HT1080 (cell line): ENCODE measurements at places on chromosomes 2 and 18.
A peak's percentile ranks its signal among the peaks of the same experiment; 100 is the strongest.

DNA sequence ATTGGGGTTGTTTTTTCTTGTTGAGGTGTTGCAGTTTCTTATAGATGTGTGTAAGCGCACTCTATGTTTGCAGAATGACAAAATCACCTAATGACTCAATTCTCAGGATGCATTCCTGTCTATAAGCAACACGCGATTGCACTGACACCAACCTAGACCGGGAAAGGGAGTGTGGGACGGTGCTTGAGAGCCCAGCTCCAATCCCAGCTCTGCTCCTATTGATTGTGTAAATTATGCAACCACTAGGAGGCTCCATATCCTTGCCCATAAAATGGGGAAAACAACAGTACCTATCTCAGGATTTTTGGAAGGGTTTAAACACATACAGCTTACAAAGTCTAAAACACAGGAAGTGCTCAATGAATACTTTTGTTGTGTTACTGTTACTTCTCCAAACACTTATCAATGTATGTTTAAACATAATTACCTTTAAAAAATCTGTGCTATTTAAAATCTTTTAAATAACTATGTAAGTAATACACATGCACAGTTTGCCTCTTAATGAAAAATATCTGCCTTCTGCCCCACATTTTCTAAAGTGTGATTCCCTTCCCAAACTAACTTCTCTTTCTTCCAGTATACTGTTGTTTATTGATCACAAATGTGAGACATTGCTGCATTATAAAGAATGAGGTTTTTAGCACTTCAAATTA is 132.5 kb downstream of the SPHKAP start:
- peak; percentile 66 for DNase-seq

GRCh38 chr2:20635113-20635510 is 15.8 kb downstream of the HS1BP3 start:
- DNase-seq, result no peak

DNA sequence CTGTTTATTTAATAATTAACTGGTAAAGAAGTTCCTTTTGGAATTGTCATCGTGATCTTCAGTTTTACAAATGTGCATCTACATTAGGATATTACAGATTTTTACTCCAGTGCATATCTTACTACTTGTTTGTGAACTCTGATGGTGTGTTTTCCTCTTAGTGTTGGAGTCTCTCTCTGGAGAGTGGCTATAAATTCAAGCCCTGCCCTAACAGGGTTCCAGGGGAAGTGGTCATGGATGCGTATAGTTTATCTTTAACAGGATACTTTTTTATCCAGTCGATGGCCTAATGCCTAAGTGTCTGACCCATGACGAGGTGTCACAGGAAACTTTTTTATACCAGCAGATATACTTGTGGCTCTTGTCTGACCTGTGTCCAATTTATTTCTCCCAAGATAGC is 75.4 kb downstream of the CHN1 start:
- no peak for DNase-seq

DNA sequence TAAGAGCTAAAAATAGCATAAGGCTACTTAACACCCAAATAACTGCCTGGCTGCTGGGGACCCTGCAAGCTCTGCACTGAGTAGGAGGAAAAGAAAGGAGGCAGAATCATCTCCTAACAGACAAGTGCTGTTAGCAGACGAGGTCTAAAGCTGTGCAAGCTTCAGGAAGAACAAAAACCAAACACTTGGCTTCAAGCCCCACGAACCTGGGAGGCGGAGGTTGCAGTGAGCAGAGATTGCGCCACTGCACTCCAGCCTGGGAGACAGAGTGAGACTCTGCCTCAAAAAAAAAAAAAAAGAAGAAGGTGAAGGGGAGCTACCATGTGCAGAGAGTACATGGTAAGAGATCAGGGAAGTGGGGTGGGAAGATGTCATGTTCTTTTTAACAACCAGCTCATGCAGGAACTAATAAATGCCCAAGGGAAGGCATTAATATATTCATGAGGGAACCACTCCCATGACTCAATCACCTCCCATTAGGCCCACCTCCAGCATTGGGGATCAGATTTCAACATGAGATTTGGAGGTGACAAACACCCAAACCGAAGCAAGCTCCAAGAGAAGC is 28.8 kb upstream of the INO80C start:
- DNase-seq, result no peak

DNA sequence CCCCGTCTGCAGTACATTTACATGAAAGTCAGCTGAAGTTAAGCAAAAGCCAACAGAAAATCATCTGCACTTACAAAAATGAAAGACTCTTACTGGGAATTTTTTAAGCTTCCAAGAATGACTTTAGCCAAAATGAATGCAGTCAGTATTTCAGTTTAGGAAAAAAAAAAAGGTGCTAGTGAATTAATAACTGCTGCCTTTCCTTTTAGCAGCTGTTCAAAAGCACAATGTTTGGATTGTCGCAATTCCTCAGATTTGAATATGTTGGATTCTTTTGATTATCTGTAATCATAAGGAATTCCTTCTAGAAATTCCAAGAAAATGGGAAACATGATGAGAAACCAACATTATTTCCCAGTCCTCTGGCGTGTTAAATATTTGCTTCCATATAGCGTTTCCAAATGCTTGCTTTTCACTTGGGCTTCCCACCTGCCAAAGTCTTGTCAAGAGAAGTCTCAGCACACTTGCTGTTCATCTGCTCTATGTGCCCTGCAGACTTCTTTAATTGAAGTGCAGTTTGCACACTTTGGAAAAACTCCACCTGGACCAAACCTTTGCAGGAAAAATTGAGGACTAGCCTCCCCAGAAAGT is 653.0 kb upstream of the SLC39A10 start:
- DNase-seq, result no peak

DNA sequence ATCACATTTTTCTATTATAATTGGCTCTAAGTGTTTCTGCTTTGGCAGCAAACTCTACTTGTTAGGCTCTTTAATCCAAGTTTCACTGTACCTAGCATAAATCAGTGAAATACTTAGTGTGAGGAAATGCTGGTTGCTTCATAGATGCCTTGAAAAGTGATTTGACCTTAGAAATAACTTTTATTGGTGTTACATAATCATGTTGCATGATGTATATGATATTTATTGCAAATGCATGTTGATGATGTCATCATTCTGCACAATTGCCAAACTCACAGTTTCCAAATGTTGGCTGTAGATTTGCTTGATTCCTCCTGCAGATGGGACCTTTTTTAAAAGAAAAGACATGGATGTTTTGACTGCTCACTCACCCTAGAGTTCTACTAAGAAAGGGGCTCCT is 137.6 kb upstream of the BCL2L11 start:
- DNase-seq, result no peak

DNA sequence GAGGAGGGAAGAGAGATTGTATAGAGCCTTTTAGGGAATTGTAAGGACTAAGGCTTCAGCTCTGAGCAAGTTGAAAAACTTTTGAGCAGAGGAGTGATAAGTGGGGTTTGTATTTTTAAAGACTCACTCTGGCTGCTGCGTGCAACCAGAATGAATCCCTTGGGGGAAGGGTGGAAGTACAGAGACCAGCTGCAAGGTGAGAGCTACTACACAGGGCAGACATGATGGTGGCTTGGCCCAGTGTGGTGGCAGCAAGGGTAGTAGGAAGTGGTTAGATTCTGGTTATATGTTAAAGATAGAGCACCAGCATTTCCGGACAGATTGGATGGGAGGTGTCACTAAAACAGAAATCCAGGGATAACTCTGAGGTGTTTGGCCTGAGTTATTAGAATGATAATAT is 10.1 kb upstream of the SESTD1 start:
- DNase-seq, result no peak

DNA sequence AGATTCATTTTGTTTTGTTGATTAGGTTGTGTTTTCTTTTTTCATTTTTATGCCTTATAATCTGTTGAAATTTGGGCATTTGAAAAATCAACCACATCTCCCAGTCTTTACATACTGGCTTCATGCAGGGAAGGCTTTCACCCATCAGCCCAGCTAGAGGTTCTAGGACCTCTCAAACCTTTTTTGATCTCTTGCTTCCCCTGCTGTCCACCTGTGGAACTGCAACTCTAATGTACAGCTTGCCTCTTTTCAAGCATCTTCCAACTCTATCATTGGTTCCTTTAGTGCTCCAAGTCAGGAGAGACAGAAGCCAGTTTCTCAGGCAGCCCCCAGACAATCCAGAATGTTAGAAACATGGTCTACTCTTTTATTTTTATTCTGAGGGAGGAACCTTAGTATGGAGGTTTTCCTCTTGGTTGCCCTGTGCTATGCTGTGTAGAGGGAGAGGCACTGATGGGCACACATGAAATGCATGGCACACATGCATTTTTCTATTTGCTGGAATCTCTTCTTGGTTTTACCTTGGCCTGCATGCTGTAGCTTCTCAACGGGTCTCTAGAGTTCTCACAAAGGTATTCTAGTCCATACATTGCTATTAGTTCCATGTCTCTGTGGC is 107.2 kb upstream of the L3MBTL4 start:
- peak; percentile 25 for DNase-seq
